ENCODE measurements at places on chromosomes 16 and 17.

DNA sequence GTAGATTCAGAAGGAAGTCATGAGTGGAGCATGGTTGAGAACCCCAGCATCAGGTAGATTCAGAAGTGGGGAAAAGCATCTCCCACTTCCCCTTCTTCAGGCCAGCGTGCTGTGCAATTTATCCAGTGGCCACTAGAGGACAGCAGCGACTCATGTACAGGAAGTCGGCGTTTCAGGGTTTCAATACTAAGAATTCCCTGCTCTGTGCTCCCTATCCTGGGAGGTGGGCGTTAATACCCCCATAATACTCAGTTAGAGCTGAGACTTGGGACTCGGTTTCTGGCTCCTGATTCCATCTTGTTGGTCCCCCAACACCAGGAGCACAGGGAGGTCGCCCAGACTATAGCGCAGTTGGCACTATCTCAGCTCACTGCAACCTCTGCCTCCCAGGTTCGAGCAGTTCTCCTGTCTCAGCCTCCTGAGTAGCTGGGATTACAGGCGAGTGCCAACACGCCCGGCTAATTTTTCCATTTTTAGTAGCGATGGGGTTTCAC is 75.3 kb upstream of the AMZ2 start:
- DNase-seq: no peak

GRCh38 chr17:39429600-39429999 is 21.5 kb downstream of the MED1 start:
- DNase-seq: no peak

DNA sequence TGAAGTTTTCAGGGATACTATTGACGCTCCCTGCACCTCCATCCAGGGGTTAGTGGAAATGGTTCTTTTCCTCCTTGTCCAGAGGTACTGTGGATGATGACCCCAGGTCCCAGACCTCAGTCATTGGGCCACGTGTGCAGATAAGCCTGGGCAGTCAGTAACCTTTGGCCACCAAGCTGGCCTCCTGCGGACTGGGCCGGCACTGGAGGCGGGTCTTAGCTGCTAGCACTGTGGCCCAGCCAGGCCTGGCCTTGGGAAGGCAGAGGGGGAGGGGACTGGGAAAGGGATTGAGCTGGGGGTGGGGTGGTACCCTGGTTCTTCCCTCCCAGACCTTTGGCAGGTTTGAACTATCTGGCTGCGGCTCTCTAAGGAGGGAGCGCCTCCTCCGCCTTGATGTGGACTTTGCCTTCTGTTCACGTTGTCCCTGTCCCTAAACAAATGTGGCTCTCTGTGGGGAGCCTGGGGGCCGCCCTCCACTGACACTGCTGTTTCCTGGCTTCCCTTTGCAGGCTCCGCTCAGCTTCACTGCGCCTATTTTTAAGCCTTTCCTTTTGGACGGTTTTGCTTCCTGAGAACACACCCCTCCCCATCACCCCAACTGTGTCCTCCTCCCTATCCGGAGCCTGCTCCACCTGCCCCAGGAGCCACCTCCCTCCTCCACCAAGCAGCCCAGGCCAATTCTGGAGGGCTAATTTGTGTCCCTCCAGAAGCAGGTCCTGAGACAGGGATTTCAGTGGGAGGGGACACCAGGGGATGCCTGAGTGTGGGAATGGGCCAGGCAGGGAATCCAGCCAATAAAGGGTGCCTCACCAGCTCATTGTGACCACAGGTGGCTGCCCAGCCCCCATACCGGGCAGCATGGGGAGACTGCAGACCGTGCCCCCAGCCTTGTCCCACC is 251.9 kb downstream of the SEC14L1 start:
- DNase-seq: no peak

GRCh38 chr17:42422958-42423712 is at the start of gene CAVIN1:
Gene CAVIN1, minus strand, starts transcription at chr17:42423256. Its CDS starts 159 bp downstream, at chr17:42423097.
- peak; percentile 89 for DNase-seq

DNA sequence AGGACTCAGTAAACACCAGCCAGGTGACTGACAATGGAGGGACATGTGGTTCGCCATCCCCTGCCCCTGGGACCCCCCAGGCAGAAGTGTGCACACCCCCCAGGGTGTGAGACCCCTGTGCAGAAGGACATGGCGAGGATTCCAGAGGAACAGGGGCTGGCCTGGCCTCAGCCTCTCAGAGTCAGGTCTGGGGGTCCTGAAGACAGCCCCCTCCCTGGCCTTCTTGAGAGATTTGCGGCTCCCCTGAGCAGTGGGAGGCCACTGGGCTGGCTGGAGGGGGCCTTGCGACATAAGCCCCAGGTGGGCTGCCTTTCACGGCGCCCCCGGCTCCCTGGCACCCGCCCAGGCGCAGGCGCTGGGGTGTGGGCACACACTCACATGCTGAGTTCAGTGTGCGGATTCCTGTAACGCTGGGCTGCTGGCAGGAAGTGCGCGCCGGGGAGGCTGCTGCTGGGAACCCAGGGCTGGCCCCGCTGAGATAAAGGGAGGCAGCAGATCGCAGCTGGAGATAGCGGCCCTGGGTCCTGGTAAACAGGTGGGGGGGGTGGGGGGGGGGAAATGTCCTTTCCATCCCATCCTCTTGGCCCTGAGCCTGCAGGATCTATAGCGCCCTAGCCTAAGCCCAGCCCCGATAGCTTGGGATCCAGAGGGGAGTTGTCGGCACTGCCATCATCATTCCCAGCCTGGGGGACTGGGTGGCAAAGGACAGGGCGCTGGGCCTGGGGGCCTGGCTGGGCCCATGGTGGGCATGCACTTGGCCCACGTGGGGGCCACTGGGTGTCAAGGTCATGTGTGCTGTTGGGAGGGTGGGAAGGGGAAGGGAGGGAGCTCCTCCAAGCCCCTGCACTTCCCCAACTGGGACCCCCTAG is 27.1 kb downstream of the TMEM235 start:
- no peak for DNase-seq

- no peak for DNase-seq
Measured at GRCh38 chr17:80656590-80656989, 112.0 kb downstream of the RPTOR start.

DNA sequence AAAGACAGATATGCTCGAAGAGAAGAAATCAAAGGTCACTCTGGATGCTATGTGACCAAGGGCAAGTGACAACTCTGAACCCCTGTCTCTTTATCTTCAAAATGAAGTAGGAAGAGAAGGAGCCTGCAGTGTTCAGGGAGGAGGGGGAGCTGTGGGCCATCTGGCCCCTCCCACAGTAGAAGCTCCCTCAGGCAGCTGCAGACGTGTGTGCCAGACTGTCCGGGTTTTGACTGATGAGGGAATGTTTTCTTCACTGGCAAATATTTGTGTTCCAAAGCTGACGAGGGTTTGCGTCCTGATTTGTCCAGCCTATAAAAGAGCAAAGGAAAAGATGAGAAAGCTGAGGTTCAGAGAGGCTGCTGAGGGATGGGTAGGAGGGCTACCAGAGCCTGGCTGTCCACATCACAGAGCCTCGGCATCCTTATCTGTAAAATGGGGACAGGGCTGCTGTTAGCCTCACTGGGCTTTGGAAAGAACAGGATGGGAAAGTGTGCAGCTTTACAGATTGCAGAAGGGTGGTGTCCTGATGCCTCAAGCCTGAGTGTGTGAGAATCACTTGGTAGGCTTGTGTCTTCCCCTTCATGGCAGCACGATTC is 1.8 kb upstream of the GINS2 start:
- DNase-seq: no peak

- no peak for DNase-seq
Measured at GRCh38 chr17:31487648-31488263, 96.3 kb downstream of the RAB11FIP4 start.

GRCh38 chr17:47199627-47200324 is 9.4 kb upstream of the MYL4 start:
- no peak for DNase-seq

DNA sequence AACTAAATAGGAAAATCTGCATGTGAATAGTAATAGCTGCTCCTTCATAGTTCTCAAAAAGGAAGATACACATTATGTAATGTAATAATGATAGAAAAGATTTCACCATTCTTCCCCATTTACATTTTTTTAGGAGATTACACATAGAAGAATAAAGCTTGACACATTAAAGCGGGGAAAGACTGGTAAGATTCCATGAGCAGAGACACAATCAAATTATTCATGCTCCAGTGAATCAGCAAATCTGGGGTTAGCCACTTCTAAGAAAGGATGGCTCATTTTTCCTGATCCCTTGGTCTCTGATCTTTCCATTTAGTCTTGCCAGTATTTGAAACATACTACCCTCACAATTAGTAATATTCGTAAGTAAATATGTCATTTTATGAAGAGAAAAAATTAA is 81.9 kb downstream of the CA4 start:
- DNase-seq: no peak

DNA sequence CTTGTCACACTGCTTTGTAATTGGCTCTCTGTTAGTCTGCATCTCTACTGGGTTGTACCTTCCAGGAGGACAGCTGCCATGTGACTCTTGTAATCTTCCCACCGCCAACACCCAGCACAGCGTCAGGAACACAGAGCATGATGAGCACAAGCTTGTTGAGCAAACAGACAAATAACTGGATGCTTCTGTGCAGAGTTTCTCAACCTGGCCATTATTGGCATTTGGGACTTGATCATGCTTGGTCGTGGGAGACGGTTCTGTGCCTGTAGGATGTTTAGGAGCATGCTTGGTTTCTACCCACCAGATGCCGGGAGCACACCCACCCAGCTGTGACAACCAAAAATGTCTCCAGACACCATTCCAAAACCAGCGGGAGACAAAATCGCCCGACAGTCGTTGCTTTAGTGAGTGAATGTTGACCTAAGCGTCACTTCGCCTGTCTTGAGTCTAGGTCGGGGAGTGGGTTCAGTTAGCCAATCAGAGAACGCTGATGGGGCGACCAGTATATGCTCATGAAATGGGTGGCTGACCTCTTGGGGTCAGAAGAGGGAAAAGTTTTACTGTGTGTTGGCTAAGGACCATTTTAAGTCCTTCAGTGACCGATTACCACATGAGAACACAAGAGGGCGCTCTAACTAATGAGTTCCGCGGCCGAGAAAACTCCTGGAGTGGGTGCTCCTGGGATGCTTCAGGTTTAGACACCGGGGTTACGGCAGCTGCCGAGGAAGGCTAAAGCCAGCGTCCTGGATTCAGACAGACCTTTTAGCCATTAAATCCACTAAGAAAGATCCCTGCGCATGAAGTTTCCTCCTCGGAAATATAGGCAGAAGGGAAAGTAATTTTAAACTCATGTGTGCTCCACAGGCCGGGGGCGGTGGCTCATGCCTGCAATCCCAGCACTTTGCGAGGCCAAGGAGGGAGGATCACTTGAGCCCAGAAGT is 57.8 kb upstream of the TEX2 start:
- peak; percentile 49 for DNase-seq
